Activated naive CD4-positive, alpha-beta T cell treated with Interleukin-2 at 50 U/mL for 16 hours (primary cell): ENCODE measurements at places on chromosomes 5 and 9.

DNA sequence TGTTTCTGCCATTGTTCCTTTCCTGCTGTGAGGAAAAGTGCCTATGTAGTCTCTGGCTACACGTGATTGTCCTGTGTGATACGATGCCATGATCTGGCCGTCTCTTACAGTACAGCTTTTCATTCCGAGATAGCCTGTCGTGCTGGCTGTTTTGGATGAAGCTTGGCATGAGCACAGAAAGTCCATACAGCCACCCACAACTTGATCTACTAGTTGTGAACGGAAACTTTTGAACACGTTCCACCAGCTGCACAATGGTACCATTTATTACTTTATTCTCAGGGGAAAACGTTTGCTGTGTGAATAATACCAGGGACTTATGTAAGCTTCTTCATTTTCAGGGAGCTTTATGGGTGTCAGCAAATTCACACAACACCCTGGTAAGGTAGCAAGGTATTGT is 217.6 kb upstream of the ANKRD55 start:
- no peak for DNase-seq

- DNase-seq, result no peak
Observed at GRCh38 chr5:96818125-96818788, 10.5 kb upstream of the ERAP1 start.

DNA sequence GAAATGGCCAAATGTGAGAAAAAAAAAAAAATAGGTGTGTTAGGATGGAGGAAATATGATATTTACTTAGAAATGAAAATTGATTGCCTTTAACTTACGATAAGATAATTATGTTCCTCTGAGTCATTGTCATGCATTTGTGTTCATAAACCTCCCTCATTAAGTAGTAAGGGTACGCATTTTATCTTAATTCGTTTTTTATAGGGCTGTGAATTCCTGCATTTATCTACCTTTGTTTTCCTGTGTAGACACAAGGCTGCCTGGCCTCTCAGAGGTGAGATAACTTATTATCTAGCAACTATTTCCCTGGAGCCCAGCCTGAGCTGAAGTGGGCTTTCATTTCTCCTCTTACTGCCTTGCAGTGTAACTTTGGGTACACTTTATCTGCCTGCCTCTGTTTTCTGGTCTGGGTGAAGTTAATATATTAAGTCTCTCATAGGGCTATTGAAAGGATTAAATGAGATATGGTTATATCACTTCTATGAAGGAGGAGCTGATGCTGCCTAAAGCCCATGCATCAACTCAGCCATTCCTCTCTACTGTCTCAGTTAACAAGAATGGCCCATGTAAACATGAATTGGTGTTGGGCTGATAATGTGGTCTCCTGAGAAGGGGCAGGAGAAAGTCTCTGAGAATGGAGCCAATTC is 103.8 kb upstream of the KLF4 start:
- DNase-seq, result no peak

DNA sequence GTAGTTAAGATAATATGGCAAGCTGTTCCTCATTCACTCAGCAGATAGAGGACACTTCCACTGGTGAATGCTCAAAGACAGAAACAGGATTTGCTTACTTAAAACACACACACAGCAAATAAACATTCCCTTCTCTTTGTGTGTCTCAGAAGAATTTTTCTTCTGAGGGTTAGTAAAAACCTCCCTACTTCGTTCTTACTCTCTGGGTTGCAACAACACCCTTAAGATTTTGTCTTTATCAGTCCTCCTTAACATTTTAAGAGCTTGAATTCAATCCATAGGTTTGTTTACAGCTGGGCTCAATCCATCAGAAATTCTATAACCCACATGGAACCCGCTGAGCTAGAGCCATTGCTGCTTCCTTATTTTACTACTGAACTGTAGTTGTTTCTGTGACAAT is 237.4 kb upstream of the PIK3R1 start:
- DNase-seq, result no peak

DNA sequence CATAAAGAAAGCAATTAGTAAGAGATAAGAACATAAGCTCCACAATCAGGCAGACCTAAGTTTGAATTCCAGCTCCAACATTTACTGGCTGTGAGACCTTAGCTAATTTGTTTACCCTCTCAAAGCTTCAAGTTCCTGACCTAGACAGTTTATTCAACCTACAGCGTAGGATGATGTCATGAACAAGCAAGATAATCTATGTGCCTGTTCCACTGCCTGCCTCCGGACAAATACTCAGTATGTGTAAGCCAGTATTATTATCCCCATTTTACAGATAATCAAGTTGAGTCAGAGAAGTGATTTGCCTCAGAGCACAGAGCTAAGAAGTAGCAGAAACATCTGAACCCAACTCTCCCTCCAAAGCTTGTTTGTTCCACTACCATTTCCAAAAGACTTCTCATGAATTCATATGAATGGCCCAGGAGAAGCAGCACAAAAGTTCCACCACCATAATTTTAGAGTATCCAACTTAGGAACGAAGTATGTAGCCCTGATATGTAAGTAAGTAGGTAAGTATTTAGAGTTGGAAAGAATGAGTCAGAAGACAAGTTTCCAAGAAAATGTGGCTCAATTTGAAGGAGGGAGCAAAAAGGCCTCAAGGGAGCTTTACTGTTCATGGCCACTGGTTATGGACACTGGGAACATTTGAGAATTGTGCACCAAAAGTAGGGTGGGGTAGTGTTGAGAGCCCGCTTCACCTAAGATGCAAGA is 398.2 kb downstream of the NFIB start:
- DNase-seq, result no peak

- no peak for DNase-seq
Observed at GRCh38 chr5:1246711-1247431, 21.7 kb downstream of the SLC6A18 start.

- no peak for DNase-seq
Observed at GRCh38 chr9:137270929-137271695, 6.4 kb upstream of the TOR4A start.

- no peak for DNase-seq
Observed at GRCh38 chr5:83554686-83555085, 83.1 kb downstream of the VCAN start.
